ENCODE measurements at places on chromosomes 3 and 15.

DNA sequence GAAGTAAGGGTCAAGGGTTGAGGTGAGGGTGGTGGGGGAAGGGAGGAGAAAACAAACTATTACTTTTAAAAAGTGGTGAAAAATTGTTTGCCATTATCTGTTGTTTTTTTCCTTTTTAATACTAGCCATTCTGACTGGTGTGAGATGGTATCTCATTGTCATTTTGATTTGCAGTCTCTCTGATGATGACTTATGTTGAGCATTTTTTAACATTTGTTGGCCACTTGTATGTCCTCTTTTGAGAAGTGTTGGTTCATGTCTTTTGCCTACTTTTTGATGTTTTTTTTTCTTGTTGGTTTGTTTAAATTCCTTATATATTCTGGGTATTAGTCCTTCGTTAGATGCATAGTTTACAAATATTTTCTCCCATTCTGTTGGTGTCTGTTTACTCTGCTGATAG, 185.9 kb upstream of the ANKRD28 start:
- no peak for DNase-seq

GRCh38 chr15:71444866-71445590, 329.8 kb downstream of the THSD4 start:
- DNase-seq: no peak

- no peak for DNase-seq
These were observed 9.6 kb downstream of the NIPA1 start for GRCh38 chr15:22796079-22796478.

DNA sequence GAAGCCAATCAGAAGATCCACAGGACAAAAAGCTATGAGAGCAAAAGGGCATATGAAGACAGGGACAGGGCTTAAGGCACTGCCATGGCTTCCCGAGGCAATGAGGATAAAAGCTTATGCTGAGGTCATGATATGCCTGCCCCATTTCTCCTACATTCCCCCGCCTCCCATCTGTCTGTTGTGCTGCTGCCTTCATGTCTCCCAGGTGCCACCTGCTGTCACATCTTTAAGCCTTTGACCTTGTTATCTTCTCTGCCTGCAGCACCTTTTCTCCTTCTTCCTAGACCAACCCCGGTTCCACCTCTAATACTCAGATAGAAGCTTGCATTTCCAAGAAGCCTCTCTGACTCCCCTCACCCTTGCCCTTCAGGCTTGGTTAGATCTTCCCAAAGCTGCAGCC, 213.8 kb downstream of the ARRDC4 start:
- no peak for DNase-seq

DNA sequence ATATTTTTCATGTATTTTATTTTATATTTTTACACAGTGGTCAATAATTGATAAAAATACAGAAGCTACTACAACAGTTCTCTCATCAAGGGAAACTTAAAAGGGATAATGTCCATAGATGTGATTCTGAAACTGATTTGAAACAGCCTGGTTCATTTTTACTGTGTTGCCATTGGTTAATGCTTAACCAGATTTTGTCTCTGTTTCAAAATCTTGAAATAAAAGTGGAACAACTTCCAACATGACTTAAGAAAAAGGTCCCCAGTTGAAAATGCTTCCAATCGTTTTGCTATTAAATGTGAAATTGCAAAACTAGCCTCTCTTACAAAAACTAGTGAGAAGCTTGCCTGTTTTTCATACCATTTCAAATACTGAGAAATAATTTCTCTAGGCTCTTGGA, 240.7 kb downstream of the LPP start:
- no peak for DNase-seq

DNA sequence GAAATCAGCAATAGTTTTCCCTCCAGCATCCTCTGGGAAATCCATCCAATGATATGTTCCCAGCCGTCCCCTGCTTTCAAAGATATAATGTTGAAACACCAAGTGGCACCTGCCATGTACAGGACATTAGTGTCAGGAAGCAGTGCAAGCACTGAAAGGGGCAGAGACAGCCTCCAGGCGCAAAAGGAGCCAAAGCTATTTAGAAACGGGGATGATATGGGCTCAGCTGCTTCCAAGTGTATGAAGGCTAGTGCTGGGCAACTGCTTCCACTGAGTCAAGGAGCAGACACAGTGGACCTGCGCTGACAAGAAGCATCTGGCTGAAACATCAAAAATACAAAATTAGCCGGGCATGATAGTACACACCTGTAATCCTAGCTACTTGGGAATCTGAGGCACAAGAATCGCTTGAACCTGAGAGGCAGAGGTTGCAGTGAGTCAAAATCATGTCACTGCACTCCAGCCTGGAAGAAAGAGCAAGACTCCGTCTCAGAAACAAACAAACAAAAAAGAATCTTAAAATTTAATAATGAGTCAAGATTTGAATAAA, 119.7 kb downstream of the AQP9 start:
- no peak for DNase-seq

DNA sequence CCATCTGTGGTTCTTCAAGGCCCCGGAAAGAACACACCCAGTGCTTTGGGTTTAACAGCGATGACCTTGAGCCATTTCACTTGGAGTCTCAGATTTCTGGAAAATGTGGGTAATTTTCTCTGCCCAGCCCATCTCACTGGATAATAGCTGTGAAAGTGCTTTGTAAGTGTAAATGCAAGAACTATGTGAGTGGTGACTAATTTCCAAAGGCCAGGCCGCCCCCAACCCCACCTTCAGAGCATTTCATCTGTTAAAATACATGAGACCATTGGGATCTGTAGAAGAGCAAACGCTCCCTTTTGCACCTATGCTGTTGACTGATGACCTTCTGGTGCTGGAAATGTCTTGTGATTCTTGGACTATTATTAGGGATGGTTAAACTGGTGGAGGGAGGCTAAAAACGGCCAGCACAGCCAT, 196.8 kb upstream of the LPP start:
- no peak for DNase-seq

DNA sequence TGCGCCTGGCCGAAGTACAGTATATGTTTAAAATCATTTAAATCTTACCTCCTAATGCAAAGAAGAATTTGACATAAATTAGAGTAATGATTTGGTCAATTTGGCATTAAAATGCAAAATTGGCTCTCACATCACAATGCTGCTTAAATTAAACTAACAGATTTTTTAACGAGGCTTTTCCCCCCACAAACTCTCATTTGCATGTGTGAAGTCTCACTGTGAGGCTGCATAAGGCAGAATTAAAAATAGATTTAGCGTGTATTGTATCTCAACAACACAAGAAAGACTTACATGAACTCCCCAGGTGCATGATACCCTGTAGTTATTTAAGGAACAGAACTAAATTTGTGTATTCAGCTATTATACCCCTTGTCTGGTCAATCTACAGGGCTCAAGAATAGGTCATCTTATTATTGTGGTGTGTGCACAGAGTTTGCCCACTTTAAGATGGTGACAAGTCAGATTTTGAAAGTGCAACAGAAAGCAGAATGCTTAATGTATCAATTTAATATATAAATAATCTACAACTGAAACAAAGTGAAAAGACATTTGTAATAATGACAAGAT, 897.9 kb downstream of the EPHA3 start:
- DNase-seq: no peak

- no peak for DNase-seq
These were observed 730.6 kb upstream of the NECTIN3 start for GRCh38 chr3:110341047-110341446.

- no peak for DNase-seq
These were observed 57.1 kb downstream of the CHAC1 start for GRCh38 chr15:41010345-41010744.

GRCh38 chr15:70714565-70714964, 48.8 kb downstream of the UACA start:
- no peak for DNase-seq

DNA sequence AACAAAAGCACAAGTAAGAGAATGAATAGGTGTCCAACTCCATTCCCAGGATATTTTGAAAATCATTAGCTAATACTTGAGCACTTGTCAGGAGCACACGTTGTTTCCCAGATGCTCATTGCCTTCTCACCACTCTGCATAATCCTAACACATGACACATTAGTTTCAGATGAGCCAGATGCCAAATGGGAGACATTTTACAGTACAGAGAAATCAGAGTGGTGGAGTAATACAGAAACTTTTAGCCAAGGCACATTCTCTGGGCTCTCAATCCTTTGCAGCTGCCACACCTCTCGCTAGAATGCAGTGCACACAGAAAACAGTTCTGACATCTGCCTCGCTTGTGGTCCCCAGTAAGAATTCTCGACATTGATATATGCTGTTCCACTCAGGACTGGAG, 76.6 kb downstream of the P3H2 start:
- no peak for DNase-seq
